Heart right ventricle (tissue), 16 donors: ENCODE measurements at places on chromosomes 5 and 9. TPM values are rescaled to one million over a fixed set of nuclear protein-coding genes. Genes with fewer than 3 reads are reported as not detected.
A peak's percentile ranks its signal among the peaks of the same experiment; 100 is the strongest.

- DNase-seq: no peak
- H3K4me3 ChIP-seq: no peak overlapping the region
- no peak overlapping the region for H3K27ac ChIP-seq
- no peaks in the 10 kb centered on the region for H3K36me3 ChIP-seq
- H3K4me1 ChIP-seq: peaks cover 17% of the 10 kb centered on the region
Measured at GRCh38 chr9:6641056-6641455, 4.5 kb downstream of the GLDC start.

DNA sequence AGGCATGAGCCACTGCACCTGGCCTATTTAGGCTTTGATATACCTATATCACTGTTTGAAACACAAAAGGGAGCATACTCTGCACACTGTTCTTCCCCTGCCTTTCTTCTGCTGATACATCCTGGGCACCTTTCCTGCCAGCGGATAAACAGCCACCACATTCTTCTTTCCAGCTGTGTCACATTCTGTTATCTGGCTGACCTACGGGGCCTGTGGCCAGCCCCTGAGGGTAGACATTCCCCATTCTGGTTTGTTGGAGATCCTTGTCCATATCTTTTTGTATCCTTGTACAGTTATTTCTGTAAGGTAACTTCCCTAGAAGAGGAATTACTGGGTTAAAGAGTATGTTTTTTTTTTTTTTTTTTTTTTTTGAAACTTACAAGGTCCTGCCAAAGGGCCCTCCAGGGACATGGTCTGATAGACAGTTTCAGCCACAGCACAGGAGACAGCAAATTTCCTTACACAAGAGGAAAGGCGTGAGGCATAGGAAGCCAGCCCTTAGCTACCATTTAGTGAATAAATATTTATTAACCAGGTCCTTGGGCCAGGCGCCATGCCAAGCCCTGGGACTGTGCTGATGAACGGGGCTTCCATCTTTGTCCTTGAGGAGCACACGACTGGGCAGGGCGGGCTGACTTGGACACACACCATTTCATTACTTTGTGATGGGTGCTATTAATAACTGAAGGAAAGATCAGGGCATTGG lies 57.8 kb downstream of the ERGIC1 start:
- peak; percentile 87 for DNase-seq
- peaks cover 21% of the 10 kb centered on the region for H3K36me3 ChIP-seq
- H3K27me3 ChIP-seq: no peaks in the 10 kb centered on the region
- H3K27ac ChIP-seq: peak overlapping the region; percentile 88

GRCh38 chr5:110909950-110910349 lies 161.6 kb upstream of the TSLP start:
- no peak overlapping the region for H3K4me3 ChIP-seq
- H3K36me3 ChIP-seq: no peaks in the 10 kb centered on the region
- no peak for DNase-seq
- no peak overlapping the region for H3K27ac ChIP-seq
- H3K4me1 ChIP-seq: peaks cover 8% of the 10 kb centered on the region

The KCNN2 gene
- total RNA-seq: 5.4 TPM

The DELE1 gene
- 97.0 TPM for total RNA-seq

The ZNF189 gene
- total RNA-seq: 20.8 TPM

The ANKH gene
- 255 TPM for total RNA-seq
